ENCODE measurements at places on chromosomes 11 and 22.

DNA sequence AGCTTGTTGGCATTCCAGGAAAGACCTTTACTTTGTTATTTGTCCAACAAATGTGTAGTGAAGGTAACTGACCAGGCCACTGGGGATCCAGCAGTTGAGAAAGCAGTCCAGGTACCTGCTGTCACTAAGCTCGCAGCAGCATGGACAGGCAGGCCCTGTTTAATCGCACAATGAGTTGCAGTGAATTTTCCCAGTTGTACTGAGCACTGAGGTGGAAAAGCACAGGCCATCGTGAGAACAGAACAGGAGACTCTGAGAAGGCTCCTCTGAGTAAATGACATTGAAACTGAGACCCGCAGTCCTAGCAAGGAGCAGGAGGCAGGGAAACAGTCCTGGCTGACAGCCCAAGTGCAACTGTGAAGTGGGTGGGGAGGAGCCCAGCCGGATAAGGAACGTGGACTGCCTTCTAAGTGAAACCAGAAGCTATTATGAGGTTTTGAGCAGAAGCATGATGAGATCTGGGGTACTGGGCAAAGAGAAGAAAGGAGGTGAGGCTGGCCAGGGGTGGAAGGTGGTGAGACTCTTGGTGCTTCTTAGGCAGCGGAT is 39.8 kb upstream of the CDON start:
- no peak for DNase-seq

GRCh38 chr22:26893173-26894110 is 236.1 kb downstream of the MIAT start:
- no peak for DNase-seq

- DNase-seq: no peak
Measured at GRCh38 chr11:113447621-113448315, 27.4 kb downstream of the DRD2 start.

DNA sequence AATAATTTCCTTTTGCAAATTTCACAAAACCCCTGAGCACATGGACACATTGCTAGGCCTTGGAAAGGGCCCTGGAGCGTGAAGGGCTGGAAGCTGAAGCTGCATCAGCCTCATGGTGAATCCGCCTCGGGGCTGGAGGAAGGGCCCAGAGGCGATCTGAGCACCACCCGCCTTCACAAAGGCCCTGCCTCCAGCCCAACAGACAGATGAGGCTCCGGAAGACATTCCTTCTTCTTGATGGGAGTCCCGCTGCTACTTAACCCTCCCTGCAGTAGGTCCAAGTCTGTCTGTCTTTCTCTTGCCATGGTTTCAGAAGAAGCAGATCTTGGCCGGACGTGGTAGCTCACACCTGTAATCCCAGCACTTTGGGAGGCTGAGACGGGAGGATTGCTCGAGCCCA is 16.5 kb downstream of the ARRB1 start:
- no peak for DNase-seq

DNA sequence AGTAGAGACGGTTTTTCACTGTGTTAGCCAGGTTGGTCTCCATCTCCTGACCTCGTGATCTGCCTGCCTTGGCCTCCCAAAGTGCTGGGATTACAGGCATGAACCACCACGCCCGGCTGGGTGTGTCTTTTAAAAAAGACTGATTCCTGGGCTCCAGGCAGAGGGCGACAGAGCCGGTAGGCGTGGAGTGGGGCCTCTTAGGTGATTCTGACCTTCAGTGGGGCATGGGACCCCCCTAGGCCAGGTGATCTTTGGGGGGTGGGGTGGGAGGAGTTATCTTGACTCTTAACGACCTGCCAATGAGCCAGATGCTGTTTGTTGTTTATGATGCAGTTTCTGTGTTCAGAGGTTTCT is 12.9 kb upstream of the SORL1-AS1 start:
- no peak for DNase-seq

DNA sequence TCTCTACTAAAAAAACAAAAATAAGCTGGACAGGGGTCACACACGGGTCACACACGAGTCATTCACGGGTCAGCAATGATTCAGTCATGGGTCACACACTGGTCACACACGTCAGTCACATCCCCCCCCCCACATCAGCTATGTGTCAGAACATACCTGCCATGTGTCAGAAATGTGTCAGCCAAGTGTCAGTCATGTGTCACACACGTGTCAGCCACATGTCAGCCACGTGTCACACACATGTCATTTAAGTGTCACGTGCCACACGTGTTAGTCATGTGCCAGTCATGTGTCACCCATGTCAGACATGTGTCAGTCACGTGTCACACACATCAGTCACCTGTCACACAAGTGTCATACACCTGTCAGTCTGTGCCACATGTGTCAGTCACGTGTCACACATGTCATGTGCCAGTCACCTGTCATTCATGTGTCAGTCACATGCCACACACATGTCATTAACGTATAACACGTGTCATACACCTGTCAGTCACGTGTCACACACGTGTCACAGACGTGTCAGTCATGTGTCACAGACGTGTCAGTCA is 28.7 kb upstream of the MMP20 start:
- DNase-seq: no peak

DNA sequence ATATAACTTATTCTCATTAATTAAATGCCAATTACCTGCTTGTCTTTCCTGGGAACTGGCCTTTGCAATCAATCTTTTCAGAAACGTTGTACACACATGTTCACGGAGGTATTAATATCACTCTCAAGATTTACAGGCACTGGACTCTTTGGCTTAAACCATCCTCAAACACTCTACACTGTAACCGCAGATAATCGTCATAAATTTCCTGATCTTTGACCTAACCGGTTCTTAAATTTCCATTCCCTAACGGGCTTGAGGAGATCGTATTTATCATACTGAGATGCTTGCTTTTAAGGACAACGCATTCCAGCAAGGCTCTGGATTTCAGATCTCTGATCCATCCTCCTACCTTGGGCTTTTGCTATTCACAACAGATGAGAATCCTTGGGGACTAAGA is 72.8 kb downstream of the ARL14EP start:
- no peak for DNase-seq

GRCh38 chr11:131710511-131710910 is 340.1 kb downstream of the NTM start:
- no peak for DNase-seq

DNA sequence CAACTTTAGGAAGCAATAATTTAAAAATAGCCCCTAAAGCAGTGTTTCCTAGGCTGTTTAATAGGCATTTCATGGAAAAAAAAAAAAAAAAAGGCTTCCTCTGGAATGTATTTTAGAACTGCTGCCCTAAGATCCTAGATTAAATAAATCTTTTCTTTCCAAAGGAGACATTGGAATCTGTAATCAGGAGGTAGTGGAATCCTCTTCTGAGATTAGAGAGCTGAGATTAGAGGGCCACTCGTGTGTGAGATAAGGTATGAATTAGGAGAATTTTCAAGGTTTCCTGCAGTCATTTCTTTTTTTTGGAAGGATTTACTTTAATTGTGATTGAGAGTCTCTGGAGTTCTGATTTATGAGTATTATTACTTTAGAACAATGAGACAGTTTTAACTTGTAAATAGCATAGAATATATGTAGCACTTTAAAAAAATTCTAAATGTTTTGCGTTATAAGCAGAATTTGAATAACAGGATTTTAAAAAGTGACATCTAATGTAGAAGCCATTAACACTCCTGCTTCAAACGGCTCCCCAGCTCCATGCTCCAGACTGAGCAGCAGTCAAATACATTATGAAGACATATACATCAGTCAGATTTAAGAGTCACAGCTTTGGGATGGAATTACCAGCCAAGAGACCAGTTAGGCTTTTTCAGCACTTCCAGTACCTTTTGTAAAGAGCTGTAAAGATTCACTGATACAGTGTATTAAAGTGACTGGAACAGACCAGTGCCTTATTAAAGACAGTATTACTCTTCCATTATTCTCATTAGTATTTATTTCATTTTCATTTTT is 5.0 kb downstream of the EED start:
- no peak for DNase-seq

DNA sequence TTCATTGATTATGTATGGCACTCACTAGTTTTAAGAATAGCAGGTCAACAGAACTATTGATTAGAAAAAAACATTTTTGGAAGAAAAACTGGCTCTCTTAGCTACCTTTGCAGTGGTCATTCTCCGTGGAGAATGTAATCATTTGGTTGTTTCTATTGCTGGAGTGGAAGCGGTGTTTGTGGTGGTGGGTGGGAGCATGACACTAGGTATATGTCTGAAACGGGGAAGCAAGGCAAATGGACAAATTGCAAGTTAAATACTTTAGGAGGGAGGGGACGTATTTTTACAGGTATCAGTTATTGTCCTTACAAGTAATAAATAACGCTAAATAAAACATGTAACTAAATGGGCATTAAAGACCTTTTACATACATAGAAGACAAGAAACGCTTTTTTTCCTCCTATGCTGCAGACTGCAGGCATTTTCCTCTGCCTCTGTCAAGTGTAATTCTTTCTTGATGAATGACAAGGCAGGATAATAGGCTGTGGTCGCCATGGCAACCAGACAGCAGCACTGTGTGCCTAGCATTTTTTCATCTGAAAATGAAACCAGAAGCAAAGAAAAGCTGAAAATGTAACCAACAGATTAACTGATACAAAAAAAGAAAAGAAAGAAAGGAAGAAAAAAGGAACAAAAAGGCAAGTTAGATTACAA is 46.2 kb downstream of the BLID start:
- DNase-seq: no peak

DNA sequence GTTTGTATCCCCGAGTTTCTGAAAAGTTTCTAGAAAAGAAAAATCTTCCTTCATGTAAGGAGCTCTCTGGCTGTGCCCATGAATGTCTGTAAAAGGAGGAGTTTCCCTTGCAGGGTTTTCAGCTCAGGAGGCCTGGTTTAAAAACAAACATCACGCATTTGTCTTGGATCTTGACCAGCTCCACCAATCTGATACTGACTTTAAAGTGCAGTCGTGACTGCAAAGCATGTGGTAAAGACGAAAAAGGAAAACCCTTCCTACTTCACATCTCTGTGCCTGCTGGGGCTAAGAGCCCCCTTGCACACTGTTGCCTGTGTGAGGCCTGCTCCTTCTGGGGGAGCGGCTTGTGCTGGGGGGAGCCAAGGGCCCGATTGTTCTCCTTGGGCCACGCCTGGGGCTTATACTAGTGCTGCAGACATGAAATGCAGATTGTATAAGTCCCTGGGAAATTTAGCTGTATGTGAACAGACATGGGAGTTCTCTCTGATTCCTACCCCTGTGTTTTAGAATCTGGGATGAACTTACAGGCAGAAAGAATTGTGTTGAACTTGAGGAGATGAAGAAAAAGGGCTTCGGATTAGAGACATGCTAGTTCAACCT is 62.1 kb downstream of the ADAMTS15 start:
- DNase-seq: no peak

- DNase-seq: no peak
Measured at GRCh38 chr11:13429836-13430235, 33.2 kb downstream of the BTBD10 start.

DNA sequence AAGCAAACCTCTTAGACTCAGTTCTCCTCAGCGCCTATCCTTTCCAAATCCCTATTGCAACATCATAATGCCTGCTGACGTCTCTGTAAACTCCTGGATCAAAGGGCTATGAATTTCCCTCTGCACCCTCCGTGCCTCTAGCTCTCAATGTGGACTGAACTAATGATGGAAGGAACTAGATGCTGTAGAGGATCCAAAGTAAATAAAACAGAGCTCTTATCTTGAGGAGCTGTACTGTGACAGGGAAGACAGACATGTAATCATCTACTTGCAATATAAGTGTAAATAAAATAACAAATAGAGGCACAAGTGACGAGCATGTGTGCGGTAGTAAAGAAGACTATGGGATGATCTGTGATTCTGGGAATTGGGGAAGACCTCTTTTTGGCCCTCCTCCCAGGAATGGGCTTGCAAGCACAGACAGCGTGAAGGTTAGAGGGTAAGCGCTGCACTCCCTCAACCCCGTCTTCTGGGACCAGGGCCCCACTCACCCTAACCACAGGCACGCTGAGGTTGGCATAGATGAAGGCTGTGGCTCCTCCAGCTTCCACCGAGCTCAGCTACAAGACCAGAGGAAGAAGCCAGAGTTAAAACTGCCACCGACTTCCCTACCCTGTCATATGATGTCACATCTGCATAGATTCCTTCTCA is 42.2 kb downstream of the P4HA3 start:
- DNase-seq: no peak

GRCh38 chr11:88310246-88310645 is 27.3 kb downstream of the CTSC start:
- DNase-seq: no peak

GRCh38 chr22:34845391-34845790 is 220.6 kb upstream of the ISX start:
- no peak for DNase-seq

DNA sequence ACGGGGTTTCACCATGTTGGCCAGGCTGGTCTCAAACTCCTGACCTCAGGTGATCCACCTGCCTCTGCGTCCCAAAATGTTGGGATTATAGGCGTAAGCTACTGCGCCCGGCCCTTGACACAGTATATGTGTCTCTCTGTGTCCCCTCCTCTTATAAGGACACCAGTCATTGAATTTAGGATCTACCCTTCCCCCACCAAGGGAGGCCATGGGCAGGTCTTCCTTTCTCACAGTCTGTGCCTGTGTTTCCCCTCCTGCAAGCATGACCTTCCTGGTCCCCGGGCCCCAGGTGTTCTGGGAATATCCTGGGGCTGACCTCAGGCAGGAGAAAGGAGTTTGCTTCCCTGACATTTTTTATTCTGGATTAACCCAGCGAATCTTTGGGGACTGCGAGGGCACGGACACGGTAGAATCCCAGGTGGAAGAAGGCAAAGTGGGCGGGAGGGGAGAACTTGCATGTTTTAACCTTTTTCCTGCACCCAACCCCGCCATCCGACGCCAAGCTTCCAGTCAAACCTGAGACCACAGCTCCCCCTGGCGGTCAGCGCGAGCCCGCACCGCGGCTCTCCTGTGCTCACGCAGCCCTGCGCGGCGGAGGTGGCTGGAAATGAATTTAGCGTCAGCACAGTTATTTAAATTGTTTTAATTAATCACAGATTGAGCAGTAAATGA is 42.1 kb upstream of the ISX start:
- DNase-seq: no peak

GRCh38 chr22:25166266-25167040 is 33.2 kb upstream of the CRYBB3 start:
- no peak for DNase-seq

- no peak for DNase-seq
Measured at GRCh38 chr22:35212009-35212408, 45.3 kb upstream of the HMGXB4 start.

DNA sequence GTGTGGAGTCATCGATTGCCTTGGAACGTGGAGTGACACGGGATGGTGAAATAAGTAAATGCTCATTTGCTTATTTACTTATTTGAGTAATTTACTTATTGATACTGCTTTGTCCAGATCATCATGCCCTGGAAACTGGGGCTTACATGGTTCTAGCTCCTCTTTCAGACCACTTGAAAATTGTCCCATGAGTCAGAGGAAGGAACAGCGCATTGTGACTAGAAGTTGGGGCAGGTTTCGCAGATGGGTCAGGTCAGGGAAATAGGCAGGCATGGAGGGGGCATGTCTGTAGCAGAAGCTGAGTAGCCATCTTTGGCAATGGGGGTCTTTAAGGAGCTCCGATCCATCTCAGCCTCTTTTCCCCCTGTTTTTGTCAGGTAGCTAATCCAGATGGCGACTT is 104.2 kb upstream of the SORL1-AS1 start:
- no peak for DNase-seq

GRCh38 chr11:45333001-45333971 is 47.1 kb upstream of the SYT13 start:
- no peak for DNase-seq
